ENCODE measurements at places on chromosomes 16 and 17.

- DNase-seq = no peak
Measured at GRCh38 chr16:60060731-60061130, 1326.6 kb upstream of the GOT2 start.

GRCh38 chr17:83145831-83146230 lies 66.4 kb downstream of the METRNL start:
- no peak for DNase-seq

- DNase-seq = no peak
Measured at GRCh38 chr17:3043737-3044365, 19.6 kb downstream of the OR1D5 start.

DNA sequence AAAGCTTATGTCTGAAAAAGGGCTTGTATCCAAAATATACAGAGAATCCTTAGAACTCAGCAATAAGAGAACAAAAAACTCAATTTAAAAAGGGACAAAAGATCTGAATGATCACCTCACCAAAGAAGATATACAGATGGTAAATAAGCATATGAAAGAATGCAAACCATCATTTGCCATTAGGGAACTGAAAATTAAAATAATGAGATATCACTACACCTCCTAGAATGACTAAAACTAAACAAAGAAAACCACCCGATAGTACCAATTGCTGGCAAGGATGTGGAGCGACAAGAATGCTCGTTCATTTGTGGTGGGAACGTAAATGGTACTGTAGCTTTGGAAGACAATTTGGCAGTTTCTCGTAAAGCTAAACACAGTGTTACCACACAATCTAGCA lies 66.9 kb upstream of the MPHOSPH6 start:
- no peak for DNase-seq

- DNase-seq = no peak
Measured at GRCh38 chr16:20611975-20612481, 35.9 kb upstream of the ACSM2B start.

DNA sequence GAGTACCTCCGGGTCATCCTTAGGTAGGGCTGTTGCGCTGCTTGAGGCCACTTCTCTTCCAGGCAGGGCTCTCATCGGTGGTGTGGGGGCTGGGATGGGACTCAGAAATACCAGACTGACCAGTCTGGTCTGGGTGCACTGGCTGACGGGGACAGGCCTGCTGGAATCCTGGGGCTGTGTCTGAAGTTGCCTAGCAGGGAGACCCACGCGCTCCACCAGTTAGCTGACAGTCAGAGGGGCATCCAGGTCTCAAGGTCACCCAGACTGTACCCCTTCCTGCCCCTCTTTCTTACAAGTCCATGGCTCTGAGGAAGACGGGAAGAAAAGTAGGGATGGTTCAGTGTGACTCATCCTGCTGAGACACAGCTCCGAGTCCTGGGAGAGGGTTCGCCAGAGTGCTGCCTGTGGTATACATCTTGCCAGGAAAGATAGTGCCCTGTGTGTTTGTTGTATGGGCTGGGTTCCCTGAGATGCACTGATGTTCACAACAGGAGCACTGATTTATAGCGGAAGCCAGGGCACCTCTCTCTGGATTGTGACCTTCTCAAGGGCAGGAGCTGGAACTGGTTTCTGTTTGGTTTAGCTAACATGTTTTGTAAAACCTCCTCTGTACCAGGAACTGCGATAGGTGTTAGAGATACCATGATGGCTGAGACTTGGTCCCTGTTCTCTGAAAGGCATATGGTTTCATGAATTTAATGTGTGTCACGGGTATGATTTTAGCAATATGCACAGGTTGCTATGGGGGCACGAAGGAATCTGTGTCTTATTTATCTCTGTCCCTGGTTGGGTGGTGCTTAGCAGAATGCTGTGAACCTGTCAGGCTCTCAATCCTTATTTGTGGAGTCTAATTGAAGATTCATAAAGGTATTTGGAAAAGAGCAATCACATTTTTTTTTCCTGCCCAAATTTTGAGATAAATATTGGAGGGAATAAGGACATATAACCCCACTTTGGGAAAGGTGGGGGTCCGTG lies 97.5 kb downstream of the OR1D5 start:
- DNase-seq = no peak

- no peak for DNase-seq
Measured at GRCh38 chr17:1577182-1577581, 14.6 kb upstream of the PITPNA start.

DNA sequence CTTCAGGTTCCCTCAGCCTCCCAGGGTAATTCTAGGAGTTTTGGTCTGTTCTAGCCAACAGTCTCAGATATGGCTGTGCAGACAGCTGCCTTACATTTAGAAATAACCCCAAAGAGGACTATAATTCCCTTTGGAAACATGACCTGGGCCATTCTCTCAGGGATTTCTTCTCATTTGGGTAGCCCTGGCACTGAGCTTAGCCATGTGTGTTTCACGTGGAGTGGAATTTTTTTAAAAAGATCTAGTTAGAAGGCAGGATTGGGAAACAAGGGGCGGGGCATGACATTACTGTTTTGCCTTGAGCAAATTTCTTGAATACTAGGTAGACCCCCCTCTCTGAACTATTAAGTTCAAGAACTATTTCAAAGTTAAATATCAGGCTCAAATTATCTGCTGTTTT lies 29.6 kb upstream of the MRC2 start:
- no peak for DNase-seq

- no peak for DNase-seq
Measured at GRCh38 chr17:61057257-61057656, 342.4 kb upstream of the TBX2 start.

- no peak for DNase-seq
Measured at GRCh38 chr17:40316571-40317344, 7.8 kb downstream of the RARA start.

- no peak for DNase-seq
Measured at GRCh38 chr16:55274391-55274790, 49.6 kb upstream of the IRX6 start.

- no peak for DNase-seq
Measured at GRCh38 chr16:84443166-84443802, 61.2 kb downstream of the MEAK7 start.

DNA sequence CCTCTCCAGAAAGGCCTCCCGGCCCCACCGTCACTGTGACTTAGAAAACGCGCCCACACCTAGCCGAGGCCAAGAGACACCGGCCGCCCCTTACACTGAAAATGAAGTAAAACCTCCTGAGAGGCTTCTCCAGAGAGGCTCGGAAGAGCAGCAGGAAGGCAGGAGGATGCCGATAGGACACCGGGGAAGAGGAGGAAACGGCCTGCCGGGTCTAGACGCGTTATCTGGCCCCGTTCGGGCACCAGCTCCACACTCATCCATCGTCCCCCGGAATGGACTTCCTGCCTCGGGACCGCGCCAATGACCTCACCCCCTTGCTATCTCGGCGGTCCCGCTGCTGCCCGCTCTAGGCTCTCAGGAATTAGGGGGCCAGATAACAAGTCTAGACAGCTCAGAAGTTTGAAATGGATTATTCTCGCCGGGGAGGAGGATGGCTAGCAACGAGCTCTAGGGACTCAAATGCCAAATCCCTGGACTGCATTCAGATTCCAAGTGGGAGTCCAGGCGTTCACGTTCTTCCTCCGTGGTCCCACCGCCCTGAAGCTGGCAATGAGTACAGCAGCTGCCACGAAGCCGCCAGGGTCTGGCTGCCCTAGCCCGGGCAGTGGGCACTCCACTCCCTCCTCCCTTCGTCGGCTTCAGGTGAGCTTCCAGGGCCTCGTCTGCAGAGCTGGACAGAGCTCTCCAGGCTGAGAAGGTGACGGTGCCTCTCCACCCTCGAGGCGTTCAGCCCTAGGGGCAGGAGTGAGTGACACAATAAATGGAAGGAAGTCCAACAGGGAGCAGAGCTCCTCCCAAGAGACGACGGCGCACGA lies 350.9 kb downstream of the FOXL1 start:
- DNase-seq = no peak

DNA sequence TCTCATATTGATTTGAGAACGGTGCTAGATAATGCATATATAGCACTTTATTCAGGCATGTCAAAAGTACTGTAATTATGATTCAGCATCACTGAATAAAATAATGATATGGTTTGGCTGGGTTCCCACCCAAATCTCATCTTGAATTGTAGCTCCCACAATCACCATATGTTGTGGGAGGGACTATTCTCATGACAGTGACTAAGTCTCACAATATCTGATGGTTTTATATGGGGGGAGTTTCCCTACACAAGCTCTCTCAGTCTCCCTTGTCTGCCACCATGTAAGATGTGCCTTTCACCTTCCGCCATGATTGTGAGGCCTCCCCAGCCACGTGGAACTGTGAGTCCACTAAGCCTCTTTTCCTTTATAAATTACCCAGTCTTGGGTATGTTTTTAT lies 25.6 kb upstream of the LONP2 start:
- no peak for DNase-seq

DNA sequence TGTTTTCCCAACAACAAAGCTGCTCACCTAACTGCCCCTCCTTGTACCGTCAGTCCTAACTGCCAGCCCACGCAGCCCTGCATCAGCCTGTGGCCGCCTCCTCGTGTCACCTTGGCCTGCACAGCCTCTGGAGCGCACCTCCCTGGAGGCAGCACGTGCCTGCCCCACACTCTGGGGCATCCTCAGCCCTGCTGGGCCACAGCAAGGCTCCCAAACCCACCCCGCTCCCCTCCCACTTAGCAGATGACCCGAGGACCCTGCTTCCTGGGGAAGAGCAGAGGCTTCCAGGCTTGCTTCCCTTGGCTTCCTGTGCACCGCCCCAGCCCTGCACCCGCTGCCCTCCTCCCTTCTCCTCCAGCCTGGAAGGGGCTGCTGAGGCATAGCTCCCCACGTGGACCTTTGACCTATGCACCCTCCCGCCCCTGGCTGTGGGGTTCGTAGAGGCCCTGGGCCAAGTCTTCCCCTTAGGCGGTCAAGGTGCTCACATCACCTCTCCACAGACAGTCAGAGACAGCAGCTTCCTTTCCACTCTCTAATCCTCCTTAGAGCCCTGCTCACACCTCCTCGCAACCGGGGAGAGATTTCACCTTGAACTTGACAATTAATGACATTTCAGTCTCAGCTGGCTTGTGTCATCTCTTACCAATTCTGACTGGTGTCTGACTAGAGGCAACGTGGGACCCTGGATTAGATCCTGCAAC lies 115.0 kb downstream of the MGAT5B start:
- DNase-seq = no peak

DNA sequence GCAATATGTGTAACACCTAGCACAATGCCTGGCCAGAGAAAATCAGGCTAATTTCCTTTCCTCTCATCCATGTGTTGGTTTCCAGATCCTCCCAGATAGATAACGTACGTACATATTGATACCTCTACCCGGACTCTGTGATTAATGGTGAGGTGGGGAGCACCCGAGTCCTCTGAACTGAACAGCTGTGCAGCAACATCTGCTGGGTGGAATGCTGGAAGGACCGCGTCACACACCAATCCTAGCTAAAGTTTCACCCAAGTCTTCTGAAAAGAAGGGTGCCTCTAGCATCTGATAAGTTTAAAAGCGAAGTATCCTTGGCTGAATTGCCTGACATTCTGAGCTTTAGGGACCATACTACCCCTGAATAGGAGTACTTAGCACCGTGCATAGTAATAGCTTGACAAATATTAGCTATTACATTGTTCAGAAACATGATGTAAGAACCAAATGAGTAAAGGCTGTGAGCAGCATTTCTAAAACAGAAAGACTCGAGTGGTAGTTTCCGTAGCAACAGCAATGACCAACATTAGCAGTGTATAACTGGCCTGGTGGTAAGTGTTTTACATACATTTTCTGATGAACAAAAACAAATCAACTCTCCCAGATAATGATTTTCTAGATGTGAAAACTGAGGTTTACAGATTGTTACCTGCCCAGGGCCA lies 91.4 kb downstream of the SYCE1L start:
- no peak for DNase-seq

GRCh38 chr17:33292981-33293867 lies at the start of gene ASIC2:
ASIC2 (minus strand) TSS chr17:33293295.
- DNase-seq = no peak

- no peak for DNase-seq
Measured at GRCh38 chr16:84071121-84071520, 28.5 kb upstream of the SLC38A8 start.

- no peak for DNase-seq
Measured at GRCh38 chr17:10761281-10761680, 31.5 kb upstream of the TMEM220 start.

Data from stimulated activated CD8-positive, alpha-beta memory T cell treated with anti-CD3 and anti-CD28 coated beads, Interleukin-2, amount 100 ng/mL, for 1 hour (primary cell).